ENCODE measurements at places on chromosomes 6 and 20.

DNA sequence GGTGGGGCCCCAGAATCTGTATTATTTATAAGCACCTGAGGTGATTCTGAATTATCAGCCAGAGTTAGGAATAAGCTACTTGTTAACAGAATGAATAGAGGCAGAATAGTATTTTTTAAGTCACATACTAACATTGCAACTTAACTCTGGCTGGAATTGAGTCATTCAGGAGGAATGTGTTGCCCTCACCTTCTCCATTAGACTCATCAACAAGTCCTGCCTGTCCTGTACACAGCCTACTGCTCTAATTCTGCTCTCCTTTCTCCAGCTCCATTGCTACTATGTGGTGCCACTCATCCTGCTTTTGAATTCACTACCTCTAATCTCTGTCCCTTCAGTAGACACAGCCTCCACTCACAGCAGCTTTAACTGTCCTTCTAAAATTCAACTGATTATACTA is 669.4 kb downstream of the DHX35 start:
- DNase-seq: no peak

GRCh38 chr6:127514773-127515227 is 4.3 kb downstream of the MTCL3 start:
- no peak for DNase-seq

DNA sequence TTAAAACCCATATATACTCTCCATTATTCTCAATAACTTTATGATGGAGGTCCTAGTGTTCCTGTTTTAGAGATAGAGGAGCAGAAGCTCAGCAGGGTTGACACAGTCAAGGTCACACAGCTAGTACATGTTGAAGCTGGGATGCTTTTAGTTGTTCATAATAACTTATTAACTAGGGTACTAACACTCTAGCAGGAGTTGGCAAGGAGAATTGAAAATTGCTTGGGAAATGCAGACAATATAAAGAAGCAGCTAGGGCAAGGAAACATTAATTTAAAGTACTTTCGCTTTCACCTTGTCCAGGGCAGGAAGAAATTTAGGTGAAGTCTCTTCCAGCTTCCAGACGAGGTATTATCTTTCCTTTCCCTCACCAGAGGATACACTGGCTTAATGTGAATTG is 133.7 kb downstream of the RCAN2 start:
- no peak for DNase-seq

DNA sequence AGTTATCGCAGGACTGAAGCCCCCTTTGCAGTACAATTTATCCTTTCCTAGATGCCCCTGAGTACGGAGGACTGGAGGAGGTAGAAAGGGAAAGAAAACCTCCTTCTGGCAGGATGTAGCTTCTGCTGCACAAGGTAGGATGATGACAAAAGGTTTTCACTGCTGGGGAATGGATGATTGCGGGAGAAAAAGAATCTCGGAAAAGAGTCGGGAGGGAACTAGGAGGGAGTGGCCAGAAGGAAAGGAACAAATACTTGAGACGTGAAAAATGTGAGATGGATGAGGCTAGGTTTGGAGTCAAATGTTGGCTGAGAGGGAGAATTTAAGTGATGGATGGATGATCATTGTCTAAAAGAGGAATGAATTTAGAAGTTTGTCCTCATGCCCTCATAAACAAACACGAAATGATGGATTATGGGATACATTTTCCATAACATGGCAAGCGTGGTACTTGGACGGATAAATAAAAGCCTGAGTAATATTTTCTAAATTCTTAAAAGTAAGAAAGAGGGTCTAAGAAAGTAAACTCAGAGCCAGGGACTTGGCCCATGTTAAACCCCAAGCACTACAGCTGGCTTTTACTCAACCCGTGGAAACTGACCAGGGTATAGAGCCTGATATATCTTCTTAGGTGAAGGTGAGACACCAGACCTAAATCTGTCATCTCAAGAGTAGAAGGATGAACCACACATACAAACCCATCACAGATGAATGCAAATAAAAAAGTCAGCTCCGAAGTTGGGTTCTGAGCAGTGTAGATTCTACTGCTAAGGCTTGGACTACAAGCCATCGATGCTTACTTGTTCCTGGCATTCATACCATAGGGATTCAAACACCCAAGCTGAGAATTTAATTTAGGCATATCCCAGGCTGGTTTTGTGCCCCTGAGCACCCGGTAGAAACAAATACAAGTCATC is 72.4 kb downstream of the HFE start:
- DNase-seq: no peak

DNA sequence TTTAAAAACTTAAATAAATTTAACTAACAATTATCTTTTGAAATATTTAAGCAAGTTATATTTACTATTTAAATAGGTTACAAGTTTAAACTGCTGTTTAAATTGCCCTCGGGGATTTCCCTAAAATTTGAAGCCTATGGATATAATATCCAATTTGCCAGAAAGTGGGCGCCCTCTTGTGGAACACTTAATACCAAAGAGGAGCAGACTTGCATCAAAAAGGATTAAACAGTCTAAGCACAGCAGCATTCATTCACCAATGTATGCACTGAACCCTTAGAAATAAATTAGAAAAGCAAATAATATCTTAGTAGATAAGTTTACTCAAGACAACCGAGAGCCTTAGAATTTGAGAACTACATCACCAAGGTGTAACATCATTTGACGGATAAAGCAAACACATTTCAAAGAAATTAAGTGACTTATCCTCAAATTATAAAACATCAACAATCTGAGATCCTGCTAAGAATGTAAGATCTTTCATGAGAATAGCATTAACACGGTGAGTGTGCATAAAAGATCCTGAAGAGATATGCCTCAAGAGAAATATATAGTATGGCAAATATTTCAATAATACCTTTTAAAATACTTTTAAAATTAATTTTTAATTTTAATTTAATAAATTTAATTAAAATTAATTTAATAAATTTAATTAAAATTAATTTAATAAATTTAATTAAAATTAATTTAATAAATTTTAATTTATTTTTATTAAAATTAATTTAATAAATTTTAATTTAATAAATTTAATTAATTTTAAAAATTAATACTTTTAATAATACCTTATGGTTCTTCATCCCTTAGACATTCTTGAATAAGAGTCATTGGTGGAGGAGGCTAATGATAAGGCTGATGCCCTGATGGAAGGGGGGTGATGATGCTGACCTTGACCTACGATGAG is 11.5 kb upstream of the MEP1A start:
- DNase-seq: no peak

DNA sequence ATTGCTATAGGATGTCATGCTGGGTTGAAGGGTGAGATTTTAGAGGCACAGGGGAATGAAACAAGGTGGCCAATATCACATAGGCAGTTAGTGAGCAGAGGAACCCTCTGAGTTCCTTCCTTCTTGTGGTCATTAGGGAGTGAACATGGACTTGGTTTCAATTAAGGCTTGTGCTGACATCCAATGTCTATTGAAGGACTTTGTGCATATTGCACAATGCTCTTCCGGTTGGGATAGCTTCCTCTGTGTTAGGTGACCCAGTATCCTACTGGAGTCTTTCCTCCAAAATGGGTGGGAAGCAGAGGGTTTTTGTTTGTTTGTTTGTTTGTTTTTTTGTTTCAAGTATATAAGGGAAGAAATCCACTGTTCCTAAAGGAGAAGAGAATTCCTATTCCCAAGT is 98.5 kb downstream of the HDGFL1 start:
- DNase-seq: no peak

GRCh38 chr20:3933218-3933617 is 44.0 kb downstream of the PANK2 start:
- no peak for DNase-seq

GRCh38 chr6:85632164-85632942 is 10.3 kb downstream of the SYNCRIP start:
- DNase-seq: no peak

DNA sequence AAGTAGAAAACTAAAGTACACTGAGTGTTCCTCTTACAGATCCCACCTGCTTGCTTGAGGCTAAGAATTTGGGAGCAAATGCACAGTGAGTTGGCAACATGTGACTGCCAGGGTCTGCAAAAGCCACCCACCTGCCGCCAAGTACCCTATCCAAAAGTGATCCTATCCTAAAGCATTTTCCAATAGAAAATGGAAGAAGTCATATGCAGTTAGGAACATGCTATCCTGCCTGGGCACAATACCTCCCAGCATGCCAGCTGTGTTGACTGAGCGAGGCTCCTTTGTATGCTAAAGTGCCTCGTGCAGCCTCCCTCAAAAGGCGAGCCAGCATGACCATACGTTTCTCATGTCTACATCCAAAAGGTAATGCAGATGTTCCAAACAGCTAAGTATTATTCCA is 52.7 kb downstream of the TRAF3IP2 start:
- DNase-seq: no peak

DNA sequence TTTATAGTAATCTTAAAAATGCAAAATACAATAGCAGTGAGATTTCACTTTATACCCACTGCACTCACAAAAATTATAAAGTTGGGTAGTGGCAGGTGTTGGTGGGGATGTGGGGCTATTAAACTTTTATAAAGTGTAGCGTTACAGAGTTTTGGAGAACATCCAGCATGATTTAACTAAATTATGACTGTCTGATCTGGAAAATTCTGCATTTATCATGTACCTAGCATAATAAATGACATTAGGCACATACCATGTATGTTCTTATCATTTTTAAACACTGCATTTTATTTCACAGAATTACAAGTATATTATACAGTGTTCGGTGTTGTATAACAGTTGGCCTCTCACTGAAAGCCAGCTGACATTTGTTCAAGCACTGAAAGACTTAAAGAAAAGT is 169.9 kb downstream of the ADGB start:
- no peak for DNase-seq

DNA sequence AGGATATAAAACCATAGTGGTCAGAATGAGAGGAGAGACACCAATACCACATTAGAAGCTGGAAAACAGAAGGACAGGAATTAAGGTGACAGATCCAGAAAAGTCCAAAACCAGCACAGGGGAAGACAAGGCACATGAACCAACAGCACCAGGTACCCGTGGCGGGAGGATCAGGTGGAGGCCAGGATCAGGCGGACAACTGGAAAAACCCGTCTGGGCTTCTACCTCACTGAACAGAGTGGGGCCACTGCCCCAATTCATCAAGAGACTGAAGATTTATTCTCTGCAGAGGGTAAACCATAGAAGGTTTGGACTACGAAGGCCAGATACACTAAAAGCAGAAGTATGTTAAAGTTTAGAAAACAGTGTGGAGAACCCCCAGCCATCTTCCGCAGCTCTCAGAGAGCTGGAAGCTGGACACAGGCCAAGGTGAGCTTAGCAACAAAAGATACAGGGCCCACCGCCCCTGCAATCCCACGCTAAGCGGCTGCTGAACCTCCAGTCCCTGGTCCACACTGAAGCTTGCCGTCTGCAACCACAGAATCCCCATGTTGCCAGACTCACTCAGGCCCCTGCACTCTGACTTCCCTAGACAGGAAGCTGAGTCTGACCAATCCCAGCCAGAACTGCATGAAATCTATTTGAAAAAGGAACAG is 29.9 kb downstream of the ABHD12 start:
- DNase-seq: no peak

DNA sequence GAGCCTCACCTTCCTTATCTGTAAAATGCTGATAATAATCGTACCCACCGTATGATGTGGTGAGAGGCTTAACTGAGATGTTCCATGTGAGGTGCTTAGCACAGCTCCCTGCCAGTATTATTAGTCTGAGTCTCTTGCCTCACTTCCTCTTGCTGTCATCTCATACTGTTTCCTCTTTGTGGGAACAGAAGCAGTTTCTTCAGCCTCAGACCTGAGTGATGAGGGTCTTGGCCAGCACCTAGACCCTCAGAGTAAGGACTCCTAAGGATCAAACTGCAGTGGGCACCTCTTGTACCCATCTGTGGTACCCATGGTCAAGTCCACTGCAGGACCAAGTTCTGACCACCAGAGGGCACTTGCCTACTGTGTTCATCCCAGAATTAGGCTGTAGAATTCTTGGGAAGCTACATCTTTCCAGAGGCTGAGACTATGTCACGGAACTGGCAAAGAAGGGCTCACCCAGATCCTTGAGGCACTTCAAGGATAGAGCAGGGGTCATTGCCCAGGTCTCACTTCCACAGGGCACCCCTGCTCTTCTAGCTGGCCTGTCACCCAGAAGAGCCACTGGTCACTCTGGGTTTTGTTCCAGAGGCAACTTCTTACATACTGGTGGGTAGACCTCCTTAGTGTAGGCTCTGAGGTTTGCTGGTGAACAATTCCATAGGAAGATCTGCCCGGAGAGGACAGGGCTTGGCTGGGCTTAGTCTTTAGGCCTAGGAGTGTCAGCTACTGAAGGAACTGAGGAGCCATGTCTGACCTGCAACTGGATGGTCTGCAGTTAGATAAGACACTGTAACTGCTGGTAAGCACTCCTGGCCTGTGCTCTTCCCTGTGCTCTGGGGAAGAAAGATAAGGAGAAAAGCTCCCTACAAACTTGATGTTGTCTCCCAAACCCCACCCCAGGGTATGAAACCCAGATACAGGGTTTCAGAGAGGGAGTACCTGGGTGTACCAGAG is 20.6 kb upstream of the SGK2 start:
- DNase-seq: peak; percentile 30

GRCh38 chr6:70739534-70739933 is 71.9 kb downstream of the SMAP1 start:
- no peak for DNase-seq

DNA sequence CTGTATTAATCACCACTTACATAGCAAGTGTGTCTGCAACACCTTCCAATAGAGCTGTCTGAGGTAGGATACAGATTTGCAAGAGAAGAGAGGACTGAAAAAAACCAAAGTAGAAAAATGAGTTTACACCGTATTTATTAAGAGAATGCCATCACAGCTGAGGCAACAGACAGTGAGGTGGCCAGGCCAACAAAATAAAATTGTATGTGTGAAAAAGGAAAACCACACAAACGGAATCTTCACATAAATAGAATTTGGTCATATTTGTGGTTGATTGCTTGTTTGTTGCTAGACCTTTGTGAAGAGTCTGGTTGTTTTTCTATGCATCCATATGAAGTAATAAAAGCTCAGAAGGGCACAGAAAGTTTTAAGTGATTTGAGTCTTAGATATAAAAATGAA is 157.8 kb upstream of the TSHZ2 start:
- DNase-seq: no peak

DNA sequence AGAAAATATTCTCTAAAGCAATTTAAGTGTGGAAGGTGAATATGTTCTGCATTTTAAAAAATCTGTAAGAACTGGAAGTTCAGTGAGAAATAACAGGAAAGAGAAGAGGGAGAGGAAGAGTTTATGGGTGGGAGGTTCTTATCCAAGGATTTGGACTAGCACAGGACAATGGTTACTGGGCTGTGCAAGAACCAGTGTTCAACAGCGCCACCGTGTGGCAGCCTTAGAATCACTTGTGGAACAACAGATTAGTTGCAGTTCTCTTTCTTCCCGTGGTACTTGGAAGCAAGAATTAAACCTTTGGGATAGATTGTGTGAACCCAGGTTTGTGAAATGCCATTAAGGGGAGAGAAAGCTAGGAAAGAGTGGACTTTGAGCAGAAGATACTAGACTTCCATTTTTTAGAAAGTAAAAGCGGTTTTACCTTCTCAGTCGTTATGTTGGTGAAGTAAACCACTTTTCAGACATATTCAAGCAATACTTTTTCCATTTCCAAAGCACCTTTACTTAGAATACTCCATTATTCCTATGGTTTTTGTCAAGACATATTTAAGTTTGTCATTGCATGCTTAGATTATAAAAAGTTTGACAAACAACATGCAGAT is 436.7 kb downstream of the RNF144B start:
- DNase-seq: no peak

GRCh38 chr20:49924247-49924646 is 8.9 kb upstream of the SPATA2 start:
- DNase-seq: no peak
